ENCODE measurements at places on chromosomes 4 and X.
A peak's percentile ranks its signal among the peaks of the same experiment; 100 is the strongest.

DNA sequence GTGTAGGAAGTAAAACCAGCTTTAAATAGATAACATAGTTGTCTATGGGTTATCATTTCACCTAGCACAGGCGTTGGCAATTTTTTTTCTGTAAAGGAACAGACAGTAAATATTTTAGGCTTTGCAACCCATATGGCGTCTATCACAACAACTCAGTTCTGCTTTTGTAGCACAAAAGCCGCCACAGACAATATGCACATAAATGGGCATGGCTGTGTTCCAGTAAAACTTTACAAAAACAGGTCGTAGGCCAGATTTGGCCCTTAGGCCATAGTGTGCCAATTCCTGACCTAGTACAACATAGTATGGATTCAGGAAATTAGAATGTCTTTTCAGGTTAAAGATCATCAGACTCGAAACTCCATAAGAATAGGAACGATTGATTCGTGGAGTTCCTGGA is 265.3 kb upstream of the GK2 start:
- no peak for DNase-seq

GRCh38 chr4:53574528-53574927 is 16.8 kb downstream of the LNX1 start:
- no peak for DNase-seq

GRCh38 chr4:95165926-95166524 is 382.7 kb downstream of the UNC5C start:
- peak; percentile 65 for DNase-seq

DNA sequence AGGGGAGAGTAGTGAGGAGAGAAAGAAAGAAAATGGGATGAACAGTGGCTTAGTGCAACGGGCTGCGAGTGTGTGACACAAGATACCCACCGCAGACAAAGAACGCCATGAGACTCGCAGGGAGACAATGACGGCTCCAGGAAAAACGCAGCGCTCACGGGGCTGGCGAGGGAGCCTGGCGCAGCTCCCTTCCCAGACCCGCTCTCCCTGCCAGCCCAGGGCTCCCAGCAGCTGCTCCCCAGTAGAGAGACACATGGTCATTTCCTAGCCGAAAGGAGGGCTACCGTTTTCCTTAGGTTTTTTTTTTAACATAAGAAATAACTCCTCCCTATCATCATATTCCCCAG is 149.5 kb downstream of the MAML3 start:
- peak; percentile 55 for DNase-seq
